IPS-NIHi11 (cell line): ENCODE measurements at places on chromosomes 4 and X.

DNA sequence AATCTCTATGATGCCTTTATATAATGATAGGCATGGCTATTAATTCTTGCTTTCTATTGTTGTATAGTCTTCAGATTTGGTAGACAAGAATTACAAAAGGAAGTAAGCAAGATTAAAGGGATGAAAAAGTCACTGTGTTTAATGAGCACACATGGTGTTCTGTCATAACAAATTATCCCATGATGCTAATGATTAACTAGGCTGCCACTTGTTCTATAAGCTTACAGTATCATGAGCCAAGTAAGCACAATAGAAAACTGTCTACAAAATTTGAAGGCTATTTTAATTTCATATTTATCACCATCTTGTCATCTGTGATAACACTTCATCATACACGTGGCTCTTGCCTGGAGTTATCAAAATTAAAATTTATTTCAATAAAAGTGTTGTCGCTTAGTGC lies 466.7 kb downstream of the GASK1B start:
- no peak for DNase-seq

DNA sequence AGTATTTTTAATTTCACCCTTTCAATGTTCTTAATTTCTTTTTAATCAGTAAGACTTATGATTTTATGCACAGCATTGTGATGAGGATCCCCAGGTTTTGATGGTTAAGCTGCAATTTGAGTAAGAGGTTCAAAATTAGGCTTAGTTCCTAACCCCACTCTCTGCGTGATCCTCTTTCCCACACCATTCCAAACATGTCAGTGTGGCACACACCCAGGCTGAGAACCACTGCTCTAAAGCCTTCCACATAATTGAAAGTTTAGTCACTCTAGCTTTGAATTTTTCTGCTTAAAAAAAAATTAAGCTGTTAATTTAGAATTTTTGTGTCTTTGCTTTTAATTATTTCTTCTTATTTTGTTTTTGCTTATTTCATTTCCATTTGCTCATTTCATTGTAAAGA lies 68.8 kb upstream of the SLC7A11 start:
- DNase-seq = no peak

- DNase-seq = no peak
Observed at GRCh38 chrX:14015294-14015693, 14.4 kb downstream of the GEMIN8 start.

- DNase-seq = no peak
Observed at GRCh38 chr4:84366161-84366560, 132.9 kb downstream of the NKX6-1 start.

GRCh38 chr4:111556851-111557250 lies 588.4 kb upstream of the FAM241A start:
- no peak for DNase-seq

DNA sequence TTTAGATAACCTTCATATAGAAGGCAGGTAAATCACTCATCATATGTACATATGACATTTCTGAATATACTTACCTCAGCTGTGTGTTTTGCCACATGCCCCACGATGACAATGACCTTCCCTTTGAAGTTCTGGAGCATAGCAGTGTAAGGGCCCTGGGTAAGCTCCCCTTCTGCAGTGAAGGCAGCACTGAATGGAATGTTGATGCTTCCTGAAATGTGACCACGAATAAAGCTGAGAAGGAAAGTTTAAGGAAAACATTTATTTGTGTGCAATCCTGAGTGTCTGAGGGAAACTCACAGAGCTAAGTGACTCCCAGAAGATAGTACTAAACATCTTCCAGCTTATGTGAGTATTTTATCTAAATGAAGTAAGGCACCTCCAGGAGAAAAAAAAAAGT lies 200.1 kb downstream of the NPNT start:
- peak; percentile 9 for DNase-seq

DNA sequence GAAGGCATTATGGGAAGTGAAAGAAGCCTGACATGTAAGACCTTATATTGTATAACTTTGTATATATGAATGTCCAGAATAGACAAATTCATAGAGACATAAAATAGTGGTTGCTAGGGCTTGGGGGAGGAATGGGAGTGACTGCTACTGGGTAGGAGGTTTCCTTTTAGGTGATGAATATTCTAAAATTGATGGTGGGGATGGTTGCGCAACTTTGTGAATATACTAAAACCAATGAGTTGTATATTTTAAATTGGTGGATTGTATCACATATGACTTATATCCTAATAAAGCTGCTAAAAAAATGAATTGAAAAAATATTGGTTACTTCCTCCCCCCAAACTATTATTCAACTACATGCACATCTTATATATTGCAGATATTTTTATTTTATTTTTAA lies 70.0 kb downstream of the UCHL1 start:
- DNase-seq = no peak

DNA sequence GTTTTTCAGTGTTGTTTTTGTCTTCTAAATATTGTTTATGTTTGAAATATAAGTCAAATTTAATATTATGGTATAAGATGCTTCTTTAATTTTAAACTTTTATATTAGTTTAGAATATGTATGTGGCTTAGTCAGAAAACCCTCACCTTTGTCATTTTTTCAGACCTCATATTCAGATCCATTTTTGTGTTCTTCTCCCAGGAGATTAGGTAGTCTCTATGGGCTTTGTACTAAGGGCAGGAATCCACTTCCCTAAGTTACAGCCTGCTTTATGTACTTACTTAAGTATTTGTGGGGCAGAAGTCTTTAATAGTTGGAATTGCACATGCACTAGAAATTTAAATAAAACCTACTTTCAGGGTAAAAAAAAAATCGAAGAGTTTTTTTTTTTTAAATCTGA lies 63.5 kb upstream of the TENM3 start:
- DNase-seq = no peak

DNA sequence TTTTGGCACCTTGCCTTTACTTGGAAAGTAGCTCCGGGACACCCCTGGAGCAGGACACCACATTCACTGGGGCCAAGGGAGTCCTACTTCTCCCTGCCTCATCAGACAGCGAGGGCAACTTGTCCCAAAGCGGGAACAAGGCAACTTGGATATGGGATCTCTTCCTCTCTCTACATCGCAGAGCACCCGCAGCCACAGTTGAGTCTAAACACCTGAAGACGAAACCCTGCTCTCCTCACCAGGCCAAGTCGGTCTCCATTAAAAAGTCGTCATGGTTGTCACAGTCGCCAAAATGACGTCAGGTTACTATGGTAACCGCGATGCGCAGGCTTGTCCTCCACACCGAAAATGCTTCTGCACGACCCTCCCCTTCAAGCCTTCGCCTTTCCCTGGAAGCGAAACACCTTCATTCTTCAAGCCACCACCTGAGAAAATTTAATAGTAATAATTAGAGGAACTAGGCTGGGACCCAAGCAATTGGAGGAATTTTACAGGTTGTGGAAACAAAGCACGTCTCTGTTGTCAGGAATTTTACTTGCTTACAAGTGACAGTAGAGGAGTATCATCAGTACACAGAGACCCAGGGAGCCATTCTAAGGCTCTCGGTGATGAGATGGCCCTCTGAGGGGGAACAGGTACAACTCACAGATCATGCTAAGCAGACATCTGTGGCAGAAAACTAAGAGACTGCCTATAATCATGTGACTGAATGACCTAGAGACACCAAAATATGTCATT lies 30.5 kb upstream of the TCEAL4 start:
- DNase-seq = peak; percentile 62

GRCh38 chr4:14792702-14793227 lies 209.5 kb upstream of the CPEB2 start:
- no peak for DNase-seq

DNA sequence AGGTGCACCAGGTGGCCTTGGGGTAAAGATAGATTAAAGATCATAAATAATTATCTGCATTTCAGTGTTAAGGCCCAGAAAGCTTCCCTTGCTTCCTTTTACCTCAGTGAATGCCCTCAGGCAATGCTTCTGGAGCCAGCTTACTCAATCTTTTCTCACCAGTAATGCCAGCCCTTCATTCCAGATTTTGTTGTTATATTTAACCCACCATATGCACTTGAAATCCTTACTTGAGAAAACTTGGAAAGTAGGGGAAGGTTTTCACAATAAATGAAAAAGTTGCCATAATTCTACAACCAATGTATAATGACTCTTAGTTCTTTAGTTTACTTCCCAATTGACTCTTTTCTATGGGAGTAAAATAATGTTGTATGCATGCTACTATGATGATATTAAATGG lies 17.1 kb upstream of the PBDC1 start:
- no peak for DNase-seq

DNA sequence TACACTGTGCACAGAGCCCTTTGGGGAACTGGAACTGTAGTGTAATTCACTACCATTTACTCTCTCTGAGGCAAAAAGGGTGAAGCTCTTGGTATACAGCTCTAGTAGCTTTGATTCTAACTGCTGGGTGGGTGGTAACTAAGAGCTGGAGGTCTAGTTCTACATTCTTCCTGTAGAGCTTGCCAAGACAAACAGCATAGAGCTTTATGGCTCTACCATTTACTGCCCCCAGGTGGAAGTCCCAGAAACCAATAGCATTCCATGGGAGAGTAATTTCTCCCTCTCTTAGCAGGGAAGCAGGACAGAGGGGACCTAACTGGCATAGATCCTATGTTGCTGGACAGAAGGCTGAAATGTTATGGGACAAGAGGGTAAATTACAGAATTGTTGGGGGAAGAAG lies 26.7 kb downstream of the HDAC8 start:
- peak; percentile 7 for DNase-seq

- no peak for DNase-seq
Observed at GRCh38 chr4:57370691-57371090, 260.5 kb upstream of the IGFBP7 start.

GRCh38 chr4:56356650-56357049 lies 30.6 kb downstream of the AASDH start:
- no peak for DNase-seq

DNA sequence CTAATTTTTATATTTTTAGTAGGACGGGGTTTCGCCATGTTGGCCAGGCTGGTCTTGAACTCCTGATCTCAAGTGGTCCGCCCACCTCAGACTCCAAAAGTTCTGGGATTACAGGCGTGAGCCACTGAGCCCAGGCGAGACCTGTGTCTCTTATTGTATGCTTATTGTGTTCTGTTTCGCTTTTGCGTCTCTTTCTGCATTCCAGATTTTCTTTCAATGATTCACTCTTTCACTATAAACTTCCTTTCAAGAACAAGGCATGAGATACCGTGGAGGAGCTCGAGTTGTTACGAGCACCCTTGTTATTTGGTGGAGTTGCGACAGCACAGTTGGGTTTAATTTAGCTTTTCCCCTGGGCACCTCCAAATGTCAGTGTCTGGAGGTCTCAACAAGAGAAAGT lies 366.7 kb upstream of the FAT1 start:
- DNase-seq = no peak

DNA sequence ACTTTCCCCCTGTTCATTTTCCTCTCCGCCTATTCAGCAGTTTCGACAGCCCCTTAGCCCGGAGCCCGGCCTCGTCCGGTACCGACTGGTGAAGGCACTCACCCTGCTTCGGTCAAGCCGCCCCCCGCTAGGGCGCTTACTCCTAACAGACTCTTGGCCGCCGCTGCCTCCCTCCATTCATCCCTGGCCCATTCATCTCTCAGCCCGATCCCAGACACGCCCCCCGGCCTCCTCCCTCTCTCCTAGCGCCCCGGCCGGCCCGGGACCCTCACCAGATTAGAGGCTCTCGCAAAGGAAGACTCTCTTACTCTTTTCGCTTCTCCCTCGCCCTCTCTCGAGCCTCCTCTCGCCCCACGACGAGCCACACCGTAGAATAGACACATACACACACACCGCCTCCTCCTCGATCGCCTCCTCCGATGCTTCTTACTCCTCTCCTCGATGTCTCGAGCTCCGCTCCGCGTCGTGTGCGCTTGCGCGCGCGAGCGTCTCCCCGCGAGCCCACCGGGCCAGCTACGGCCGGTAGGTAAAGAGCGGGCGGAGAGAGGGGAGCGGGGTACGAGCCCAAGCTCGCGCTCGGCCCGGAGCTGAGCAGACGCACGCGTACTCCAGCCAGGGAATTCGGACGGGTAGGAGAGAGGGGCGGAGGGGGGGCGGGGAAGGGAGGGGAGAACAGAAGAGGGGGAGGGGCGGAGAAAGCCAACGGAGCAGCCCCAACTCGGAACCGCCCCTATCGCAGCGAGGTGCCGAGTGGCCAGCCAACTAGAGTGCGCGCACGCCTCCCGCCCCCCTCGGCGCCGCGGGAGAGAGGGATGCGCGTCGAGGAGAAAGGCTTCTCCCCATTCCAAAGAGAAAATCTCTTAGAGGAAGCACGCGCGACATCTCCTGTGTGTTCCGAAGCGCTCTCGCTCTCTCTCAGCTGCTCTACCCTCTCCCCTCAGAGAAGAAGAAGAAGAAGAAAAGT lies at the start of gene WNK3:
Gene WNK3, minus strand, starts transcription at position 633 of the 964 bp plus-strand sequence.
- peak; percentile 79 for DNase-seq

DNA sequence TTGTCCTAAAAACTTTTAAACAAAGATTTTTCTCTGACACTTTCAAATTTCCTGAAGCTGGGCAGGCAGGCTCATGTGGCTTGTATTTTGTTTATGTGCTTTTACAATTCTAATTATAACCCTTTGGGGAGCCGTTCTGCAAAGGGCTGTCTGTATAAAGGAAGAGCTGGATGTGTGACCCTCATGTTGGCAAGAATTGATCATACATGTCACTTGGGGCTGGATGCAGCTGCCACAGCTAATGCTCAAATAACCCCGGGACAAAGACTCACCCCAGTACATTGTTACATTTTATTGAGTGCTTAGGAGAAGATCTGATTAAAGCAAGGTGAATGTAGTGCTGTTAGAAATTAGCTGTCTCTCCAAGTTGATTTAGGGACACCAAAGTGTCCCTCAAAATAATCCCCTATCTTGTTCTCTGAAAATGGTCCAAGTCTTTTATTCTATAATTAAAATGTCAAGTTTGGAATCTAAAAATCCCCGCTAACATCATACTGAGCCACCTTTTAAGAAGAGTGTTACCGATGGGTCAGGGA lies 13.0 kb upstream of the DAPP1 start:
- no peak for DNase-seq

DNA sequence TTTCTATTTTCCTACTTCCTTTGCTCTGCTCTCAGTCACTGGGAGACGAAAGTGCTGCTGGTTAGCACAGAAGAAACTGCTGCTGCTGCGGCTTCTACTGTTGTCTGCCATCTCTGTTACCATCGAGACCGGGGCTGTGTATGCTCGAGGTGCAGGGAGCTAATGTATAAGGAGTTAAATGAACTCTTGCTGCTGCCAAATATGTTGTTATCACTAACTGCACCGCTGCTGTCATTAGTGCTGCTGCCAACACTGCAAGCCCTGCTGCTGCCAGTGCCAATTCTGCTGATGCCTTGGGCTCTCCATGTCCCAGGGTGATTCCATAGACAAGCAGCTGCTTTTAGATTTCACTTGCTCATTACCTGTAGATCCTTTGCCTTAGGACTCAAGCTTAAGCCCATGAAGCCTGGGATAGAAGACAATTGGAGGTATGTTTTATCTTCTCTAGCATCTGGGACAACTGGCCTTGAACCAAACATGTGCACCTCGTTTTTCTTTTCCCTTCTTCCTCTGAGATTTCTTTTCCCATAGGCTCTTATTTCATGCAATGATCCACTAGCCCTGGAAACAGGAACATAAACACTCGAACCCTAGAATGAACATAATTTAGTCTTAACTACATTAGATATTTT lies 107.8 kb downstream of the CCSER1 start:
- no peak for DNase-seq

GRCh38 chr4:124321364-124321763 lies 391.2 kb downstream of the ANKRD50 start:
- no peak for DNase-seq

- no peak for DNase-seq
Observed at GRCh38 chr4:56674984-56675383, 6.1 kb downstream of the HOPX start.
